ENCODE measurements at places on chromosomes 16 and 17.

DNA sequence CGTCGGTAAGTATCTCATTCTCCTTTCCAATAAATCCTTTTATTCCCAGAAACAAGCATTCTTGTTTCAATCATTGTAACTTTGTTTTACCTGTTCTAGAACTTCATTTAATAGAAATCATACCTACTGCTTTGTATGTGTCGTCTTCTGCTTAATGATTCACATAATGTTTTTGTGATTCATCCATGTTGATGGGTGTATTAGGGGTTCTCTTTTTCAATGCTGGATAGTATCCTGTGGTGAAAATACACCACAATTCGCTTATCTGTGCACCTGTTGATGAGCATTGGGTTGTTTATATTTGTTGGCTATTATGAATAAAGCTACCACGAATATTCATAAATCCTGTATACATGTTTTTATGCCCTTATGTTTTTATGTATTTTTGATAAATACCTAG, 703.2 kb downstream of the MAF start:
- DNase-seq: no peak

DNA sequence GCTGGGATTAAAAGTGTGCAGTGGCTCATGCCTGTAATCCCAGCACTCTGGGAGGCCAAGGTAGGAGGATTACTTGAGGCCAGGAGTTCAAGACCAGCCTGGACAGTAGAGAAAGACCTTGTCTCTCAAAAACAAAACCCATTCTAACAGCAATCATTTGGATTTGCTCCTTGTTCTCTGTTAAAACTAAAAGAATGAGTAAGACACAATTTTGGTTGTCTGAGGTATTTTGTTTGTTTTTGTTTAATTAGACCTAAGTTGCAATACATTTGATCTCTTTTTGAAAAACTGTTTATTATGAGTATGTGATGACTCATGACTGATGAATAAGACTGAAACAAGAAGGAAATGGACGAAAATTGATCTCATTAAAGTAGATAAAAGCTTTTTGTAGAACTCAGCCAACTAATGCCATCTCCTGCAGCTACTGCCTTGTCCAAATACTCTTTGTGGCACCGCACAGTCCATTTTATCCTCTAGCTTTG, 29.0 kb downstream of the GLG1 start:
- no peak for DNase-seq

- no peak for DNase-seq
Measured at GRCh38 chr16:17743578-17743977, 272.8 kb upstream of the XYLT1 start.

GRCh38 chr16:23452221-23452571, 793 bp downstream of the COG7 start:
- DNase-seq: no peak

All from NCI-H460 (cell line).